CD4-positive, alpha-beta T cell treated with Interferon alpha-2 for 1 hour (primary cell): ENCODE measurements at places on chromosomes 4 and X.

DNA sequence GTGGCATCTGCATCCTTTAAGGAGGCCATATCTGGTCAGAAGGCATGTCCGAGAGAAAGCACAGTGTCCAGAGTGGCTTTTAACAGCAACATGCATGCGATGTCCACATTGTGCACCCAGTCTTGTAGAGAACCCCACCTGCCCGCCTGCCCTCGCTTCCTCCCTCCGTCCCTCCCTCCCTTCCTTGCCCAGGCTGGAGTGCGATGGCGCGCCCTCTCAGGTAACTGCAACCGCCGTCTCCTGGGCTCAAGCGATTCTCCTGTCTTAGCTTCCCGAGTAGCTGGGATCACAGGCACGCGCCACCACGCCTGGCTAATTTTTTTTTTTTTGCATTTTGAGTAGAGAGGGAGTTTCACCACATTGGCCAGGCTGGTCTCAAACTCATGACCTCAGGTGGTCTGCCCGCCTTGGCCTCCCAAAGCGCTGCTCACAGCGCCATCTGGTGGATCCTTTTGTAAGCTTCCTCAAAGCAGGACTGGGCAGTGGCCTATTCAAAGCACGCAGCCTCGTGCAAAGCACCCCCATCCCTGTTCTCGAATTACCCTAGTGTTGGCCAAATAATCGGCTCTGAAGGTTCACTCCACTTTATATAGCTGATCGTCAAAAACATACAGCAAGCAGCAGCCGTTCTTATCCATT is 15.0 kb downstream of the BRCC3 start:
- peak; percentile 20 for DNase-seq

- peak; percentile 81 for DNase-seq
These were observed 14.1 kb downstream of the RPS6KA3 start for GRCh38 chrX:20252381-20253231.

- DNase-seq = no peak
These were observed 37.8 kb downstream of the RNF175 start for GRCh38 chr4:153722036-153722435.

DNA sequence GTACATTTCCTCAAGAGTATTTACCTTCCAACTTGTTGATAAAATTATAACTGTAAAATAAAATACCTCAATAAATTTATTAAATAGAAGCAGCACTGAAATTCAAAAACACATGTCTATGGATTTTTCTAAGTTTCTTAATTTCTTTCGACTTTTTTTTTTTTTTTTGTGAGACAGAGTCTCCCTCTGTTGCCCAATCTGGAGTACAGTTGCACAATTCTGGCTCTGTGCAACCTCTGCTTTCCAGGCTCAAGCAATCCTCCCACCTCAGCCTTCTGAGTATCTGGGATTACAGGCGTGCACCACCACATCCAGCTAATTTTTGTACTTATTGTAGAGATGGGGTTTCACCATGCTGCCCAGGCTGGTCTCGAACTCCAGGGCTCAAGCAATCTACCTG is 79.8 kb downstream of the IQCM start:
- no peak for DNase-seq

DNA sequence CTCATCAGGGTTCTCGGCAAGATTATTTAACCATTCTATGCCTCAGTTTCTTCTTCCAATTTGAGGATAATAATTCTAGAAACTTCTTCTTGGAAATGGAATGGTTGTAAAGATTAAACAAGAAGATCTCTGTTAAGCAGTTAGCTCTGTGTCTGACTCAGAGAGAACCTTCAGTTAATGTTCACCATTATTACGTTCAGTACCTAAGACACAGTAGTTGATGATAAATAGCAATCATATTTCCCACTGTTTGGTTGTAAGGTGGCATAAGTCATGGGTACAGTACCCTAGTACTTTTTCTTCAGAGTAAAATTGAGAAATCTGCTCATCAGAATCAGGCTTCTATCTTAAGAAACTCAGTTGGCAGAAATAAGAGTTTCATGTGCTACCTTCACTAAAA is 366.5 kb upstream of the BOD1L1 start:
- DNase-seq = no peak

DNA sequence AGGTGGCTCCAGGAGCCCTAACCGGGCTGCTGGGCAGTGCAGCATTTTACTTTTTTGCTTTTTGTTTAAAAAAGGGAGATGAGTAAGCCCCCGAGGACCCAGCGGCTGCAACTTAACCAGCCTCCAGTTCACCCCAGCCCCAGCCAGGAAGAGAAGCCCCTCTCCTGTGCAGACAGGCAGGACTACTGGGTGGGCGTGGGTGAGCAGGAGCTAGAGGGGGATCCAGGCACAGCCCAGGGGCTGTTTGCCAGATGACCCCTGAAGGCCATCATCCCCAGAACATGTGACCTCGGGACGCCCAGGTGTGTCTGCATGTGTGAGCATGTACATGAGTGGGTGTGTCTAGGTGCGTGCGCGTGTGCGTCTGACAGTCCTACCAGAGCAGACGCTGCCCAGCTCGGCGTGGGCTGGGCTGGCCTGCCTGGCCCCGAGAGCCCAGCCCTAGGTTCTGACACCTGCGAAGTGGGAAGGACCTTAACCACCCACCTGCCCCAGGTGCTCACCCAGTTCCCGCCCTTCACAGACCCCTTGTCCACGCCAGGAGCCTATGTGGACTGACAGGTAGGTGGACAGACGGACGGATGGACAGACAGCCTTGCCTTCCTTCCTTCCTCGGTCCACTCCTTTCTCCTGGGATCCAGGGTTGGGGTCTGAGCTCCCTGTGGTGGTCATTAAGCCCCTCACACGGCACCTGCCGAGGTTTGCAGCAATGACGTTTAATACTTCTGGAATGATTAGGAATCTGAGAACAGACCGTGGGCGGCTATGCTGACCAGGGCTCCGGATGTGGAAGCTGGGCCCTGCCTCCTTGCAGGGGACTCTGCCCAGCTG is 7.8 kb upstream of the HAUS3 start:
- no peak for DNase-seq
